ENCODE measurements at places on chromosomes 11 and 22.

- peak; percentile 83 for DNase-seq
Measured at GRCh38 chr11:12461516-12461915, 84.1 kb downstream of the PARVA start.

GRCh38 chr11:128697645-128698174 is 3.8 kb downstream of the FLI1 start:
- no peak for DNase-seq

DNA sequence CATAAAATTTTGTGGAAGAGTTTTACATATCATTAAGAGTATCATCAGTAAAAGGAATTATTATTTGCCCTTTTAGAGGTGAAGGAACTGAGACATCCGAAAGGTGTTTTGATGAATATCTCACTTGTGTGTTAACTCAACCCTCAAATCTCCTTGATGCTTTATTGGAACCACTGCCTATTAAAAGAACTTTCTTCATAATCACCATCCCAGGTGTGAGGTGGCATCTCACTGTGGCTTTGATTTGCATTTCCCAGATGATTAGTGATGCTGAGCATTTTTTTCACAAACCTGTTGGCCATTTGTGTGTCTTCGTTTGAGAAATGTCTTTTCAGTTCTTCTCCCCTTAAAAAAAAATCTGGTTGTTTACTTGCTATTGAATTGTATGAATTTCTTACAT is 134.0 kb upstream of the SYN3 start:
- no peak for DNase-seq

DNA sequence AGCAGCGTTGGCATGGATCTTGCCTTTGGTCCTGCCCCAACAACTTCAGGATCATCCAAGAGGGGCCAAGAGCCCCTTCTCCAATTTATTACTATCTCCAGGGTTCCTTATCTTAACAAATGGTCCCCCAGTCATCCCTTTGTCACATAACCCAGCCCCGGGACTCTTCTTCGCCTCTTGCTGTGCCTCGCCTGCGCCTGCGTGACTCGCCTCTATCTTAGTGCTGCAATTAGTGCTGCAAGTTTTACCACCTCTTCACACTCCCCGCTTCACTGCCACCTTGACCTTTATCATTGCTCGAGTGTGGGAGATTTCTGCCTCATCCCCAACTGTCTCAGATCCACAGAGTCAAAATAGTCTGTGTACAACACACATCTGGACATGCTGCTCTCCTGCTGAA is 4.0 kb upstream of the IGSF22 start:
- DNase-seq: no peak

GRCh38 chr11:47047972-47048371 is 111.4 kb downstream of the CSTPP1 start:
- DNase-seq: no peak

- no peak for DNase-seq
Measured at GRCh38 chr11:128481135-128481534, 106.2 kb downstream of the ETS1 start.

GRCh38 chr11:41382927-41383326 is 76.5 kb downstream of the LRRC4C start:
- no peak for DNase-seq

DNA sequence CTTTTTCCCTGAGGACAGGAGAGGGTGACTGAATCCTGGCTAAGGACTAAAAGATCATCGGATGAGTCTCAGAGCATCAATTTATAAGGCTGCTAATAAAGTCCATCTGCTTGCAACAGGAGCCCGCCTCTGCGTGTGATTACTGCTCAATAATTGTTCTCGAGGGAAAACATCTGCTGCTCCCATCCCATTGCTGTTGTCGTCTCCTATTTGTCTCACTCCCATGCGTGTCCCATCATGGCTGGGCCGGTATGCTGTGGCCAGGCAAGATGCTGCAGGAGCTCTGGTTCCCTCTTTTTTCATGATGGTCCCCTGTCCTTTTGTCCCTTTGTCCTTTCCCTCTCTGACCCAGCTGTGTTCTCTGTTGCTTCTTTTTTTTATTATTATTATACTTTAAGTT is 121.2 kb downstream of the SPATA19 start:
- DNase-seq: no peak

DNA sequence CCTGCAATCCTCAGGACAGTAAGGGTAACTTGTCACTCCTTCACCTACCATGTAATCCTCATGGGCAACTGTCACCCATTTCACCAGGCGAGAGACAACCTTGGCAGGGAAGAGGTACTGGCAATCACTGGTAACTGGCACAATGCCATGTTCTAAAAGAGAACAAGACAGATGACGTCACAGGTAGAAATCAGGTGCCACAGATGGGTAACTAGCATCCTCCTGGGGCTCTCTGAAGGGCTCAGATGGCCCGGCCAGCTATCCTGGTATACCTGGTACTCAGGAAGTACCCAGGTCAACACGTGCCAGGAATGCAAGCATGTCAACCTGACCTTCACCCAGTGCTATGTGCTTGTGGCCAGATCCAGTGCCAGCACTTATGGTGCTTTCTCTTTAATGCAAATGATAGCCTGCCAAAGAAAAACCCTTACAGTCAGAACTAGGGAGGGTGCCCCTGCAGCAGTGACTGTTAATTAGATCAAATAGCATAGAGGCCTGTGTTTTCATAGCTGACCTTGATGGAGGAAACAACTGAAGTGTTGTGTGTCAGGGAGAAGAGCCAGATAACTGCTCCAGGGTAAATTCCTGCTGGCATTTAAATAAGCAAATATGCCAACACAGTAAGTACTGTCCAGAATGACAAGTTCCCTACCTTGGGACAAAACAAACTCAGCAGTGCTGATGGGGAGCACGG is 36.2 kb downstream of the THOC5 start:
- DNase-seq: peak; percentile 67

- no peak for DNase-seq
Measured at GRCh38 chr11:64400102-64400501, 41.1 kb downstream of the RPS6KA4 start.

DNA sequence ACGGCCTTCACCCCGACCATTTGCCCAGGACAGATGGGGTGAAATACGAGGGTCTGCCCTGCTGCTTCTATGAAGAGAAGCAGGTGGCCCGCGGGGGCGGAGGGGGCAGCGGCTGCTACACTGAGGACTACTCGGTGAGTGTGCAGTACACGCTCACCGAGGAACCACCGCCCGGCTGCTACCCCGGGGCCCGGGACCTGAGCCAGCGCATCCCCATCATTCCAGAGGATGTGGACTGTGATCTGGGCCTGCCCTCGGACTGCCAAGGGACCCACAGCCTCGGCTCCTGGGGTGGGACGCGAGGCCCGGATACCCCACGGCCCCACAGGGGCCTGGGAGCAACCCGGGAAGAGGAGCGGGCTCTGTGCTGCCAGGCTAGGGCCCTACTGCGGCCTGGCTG is 11.2 kb downstream of the C22orf31 start:
- DNase-seq: no peak

- DNase-seq: no peak
Measured at GRCh38 chr11:17414317-17414737, 25.9 kb upstream of the KCNJ11 start.

DNA sequence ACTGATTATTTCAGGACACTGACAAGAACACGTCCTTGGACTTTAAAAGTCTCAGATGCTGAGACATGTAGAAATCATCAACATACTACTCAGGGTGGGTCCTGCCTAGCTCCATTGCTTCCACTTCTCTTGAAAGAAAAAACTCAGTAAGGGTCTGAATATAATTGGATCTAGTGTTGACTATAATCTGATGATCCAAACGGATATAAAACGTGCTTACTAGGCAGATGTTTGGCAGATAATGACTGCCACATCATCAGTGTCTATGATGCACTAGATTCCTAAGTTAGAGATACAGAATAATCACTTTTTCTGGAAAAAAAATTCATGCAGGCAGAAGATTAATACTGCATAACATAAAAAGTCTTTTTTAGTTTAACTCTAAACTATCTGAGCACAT is 21.6 kb downstream of the GUCY1A2 start:
- no peak for DNase-seq

DNA sequence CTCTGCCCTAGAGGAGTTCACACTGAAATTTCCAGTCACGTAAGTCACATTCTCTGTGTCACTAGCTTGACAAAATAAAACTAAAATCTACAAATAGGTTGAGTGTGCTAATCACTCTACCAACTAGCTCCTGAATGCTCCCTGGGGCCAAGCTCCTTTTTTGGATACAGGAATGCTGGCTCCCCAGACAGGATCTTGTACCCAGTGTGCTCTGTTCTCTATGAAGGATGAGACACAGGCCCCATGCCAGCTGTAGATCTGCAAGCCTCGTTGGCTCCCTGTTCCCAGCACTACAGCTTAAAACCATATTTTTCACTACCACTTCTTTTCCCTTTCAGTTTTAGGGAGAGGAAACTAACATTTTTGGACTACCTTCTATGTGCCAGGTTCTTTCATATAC is 3.7 kb upstream of the IPO7 start:
- DNase-seq: no peak

GRCh38 chr22:43493297-43493696 is 81.5 kb downstream of the MPPED1 start:
- no peak for DNase-seq

DNA sequence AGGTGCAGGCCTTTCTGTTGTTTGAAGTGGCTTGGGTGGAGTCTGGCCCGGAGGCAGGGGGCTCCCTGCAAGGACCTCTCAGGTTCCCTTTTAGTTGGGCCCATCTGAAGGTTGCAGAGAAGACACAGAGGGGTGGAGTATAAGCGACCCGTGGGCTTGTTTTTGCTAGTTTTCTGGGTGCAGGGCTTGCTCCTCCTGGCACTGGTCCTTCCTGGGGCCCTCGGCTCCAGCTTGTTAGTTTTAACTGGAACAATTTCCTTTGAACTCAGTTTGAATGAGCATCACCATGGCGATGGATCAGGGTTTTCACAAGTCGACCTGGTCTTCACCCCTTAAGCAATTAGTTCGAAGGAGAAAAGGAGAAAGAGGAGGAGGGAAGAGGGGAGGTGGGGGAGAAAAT is 28.5 kb upstream of the OAF start:
- no peak for DNase-seq

GRCh38 chr22:35564975-35565867 is 24.6 kb downstream of the RASD2 start:
- DNase-seq: no peak

DNA sequence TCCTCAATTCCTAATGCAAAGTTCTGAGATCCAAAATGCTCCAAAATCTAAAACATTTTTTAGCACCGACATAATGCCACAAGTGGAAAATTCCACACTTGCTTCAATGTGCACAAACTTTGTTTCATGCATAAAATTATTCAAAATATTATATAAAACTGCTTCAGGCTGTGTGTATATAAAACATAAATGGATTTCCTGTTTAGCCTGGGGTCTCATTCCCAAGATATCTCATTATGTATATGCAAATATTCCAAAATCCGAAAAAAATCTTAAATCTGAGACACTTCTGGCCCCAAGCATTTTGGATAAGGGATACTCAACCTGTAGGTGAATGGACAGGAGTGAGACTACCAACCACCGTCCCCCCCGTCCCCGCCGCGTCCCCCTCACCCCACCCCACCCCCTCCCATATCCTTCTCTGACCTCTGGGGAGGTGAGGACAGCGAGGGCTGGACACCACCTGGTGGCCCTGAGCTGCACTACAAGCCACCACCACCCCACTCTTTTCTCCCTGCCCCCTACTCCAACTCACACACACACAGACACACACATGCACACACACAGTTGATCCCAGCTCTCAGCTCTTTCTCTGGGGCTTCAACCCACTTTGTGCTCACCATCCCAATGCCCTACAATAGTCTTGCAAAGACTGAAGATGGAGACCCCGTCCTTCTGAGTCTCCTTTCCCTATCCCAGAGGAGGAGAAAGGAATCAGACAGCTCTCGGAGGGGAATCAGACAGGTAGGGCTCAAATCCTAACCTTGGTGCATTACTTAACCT is 101.0 kb downstream of the PDE2A start:
- peak; percentile 60 for DNase-seq

- no peak for DNase-seq
Measured at GRCh38 chr22:49290711-49291110, 537.0 kb downstream of the BRD1 start.

GRCh38 chr11:15175831-15176230 is 61.1 kb downstream of the INSC start:
- no peak for DNase-seq
